ENCODE measurements at places on chromosomes 2 and 18.

GRCh38 chr2:65654496-65654895 lies 222.1 kb upstream of the SPRED2 start:
- no peak for DNase-seq

- DNase-seq = peak; percentile 92
Observed at GRCh38 chr2:74421221-74421870, at the start of the genes C2orf81 and WDR54. Gene C2orf81 (minus strand): TSS chr2:74421619. CDS start chr2:74421560, 59 bp downstream. Gene WDR54 (plus strand): TSS chr2:74421730. CDS start chr2:74422154, 424 bp downstream.

DNA sequence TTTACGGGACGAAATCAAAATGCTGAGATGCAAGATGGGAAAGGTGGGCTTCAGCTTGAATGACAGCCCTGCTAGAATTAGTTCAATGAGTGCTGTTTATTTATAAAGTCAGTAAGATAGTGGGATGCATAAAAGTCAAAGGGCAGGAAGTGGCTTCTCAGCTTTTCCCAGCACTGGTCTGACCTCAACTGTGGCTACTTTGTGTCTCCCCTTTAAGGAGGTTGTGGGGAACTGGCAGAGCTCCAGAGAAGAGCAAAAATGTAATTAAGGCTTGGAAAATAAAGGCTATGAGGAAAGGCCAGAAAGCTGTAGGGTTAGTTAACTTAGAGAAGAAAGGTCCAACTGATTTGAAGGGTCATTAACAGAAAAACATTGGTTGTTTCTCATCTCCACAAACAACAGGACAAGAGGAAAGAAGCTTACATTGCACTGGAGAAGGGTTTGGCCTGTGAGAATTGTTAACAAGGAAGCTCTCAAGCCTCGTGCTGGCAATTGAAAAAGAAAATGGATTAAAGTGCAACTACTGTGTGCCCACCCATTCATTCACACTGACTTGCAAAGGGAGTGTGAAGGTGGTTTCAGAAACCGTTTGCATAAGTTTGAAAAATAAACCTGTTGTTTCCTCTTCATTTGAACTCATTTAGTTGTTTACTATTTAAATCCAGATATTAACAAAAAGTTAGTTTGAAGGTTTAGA lies 68.8 kb upstream of the CD28 start:
- no peak for DNase-seq

GRCh38 chr18:50870138-50870845 lies 8.6 kb upstream of the ME2 start:
- no peak for DNase-seq

GRCh38 chr2:127080938-127081755 lies 25.8 kb downstream of the BIN1 start:
- no peak for DNase-seq

DNA sequence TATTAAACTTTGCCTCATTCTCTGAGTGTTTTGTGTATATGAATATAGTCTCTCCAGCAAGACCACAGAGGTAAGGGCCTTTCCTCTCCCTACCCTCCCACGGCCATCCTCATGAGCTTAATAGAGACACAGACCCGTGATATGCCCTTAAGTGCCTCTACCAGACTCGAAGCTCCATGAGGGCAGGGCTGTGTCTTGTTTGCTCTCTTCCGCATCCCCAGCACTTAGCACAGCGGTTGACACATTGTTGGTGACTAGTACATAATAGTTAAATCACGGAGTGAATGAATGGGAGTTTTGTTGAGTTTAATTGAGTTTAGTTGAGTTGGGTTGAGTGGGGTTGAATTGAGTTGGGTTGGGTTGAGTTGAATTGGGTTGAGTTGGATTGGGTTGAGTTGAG lies 122.3 kb downstream of the ZFP36L2 start:
- DNase-seq = no peak

DNA sequence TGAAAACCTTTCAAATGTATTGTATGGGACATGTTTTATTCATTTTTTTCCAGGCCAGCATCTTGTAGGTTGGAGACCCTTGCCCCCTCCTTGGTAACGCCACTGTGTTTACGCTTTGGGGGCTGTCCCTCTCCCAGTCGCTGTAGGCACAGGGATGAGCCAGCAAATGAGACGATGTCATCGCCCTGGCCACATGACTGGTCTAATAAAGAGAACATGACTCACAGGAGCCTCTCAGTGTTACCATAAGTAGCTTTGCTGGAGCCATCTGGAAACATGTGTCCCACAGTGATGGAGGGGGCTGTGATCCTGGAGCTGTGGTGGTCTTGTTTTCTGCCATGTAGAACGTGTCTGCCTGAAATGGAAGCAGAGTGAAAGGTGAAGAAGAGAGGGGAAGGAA lies 78.9 kb downstream of the CD8B2 start:
- DNase-seq = no peak

DNA sequence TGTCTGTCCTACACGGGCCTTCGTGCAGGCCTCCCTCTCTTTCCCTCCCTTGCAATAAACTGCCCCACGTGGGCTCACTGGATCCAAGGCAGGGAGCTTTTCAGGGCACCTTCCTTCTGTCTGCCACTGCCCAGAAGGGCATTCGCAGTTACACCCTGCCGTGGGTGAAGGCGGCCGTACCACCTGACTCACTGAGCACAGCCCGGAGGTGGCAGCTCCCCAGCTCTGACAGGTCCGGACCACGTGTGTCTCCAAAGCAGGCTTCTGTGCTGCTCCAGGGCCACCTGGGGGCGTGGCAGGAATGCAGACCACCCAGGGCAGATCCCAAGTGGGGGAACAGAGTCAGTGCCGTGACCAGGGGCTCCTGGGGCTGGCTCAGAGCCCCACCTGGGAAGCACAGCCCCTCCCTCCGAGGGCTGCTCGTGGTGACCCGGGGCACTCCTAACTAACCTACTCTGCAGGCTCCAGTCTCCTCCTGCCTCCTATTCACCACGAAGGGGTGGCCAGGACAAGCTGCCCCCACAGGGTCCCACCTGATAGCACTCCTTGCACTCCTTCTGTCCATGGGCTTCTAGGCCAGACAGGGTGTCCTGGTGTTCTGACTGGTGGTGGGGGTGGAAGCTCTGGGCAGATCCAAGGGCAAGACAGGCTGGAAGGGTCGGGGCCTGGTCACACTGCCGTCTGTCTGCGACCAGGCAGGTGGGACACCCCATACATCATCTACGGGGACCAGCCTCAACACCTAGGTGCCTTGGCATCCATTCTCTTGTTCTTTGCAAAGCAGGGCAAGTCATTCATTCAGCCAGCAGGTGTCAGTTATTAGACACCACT lies 9.7 kb downstream of the SNED1 start:
- DNase-seq = no peak

DNA sequence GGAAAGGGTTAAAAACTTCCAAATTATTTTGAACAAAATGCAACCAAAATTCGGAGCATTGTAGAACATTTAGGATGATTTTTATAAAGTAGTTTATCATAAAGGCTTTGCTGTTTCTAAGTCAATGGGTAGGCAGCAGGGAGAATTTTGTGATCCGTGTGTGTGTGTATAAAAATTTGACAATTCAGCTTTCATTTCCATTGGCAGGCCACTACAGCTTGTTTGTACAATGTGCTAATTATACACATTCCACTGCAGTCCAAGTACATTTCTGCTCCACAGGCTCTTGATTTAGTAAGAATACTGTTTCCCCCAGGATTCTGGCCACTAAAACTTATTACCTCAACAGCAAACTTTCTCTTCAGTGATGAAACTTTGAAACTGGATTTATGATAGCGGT lies 71.8 kb upstream of the LTBP1 start:
- DNase-seq = no peak

DNA sequence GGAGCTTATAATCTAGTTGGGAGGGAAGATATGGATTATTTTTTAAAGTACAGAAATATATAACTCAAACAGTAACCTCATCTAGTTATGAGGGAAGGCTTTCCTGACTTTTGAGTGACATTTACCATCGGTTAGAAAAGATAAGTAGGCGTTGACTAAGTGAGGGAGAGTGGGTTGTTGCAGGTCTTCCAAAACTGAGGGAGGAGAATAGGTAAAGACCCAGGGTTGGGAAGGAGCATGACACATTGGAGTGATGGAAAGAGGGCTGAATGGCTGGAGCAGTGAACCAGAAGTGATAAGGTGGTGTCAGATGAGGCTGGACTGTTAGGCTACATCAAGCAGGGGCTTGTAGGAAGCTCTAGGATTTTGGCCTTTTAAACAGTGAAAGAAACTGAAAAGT lies 10.6 kb upstream of the NUP35 start:
- no peak for DNase-seq

DNA sequence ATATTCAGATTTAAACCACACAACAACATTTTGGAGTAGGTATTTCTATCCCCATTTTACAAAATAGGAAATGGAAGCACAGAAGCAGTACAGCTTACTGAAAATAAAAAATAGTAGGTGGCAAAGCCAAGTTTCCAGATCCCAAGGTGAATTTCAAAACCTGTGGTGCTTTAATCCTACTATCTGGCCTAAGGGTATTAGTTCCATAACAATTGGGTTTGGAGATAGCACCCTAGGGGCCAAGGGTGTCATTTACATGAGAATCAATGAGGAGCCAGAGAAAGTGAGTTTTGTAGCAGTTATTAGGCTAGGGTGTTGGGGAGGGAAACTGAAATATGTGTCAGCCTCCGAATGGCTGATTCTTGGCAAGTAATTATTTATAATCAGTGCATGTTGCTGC lies 24.9 kb downstream of the OSBPL6 start:
- DNase-seq = no peak

DNA sequence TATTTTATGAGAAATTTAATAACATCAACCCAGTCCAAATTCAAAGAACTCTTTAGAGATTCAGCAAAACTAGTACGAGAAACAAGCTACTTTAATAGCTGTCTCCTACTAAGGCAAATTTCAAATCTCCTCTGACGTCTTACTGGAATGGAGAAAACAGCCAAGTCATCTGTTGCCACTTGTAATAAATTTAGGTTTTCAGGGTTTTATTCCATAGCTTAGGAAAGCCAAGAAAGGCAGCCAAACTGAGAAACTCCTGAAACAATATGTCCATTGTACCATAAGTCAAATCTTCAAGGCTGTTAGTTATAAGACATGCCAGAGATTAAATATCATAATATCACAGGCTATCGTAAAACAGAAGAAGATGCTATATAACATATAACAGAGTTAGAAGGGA lies 524.6 kb upstream of the SETBP1 start:
- no peak for DNase-seq

- no peak for DNase-seq
Observed at GRCh38 chr2:1193801-1194200, 219.5 kb upstream of the TPO start.

DNA sequence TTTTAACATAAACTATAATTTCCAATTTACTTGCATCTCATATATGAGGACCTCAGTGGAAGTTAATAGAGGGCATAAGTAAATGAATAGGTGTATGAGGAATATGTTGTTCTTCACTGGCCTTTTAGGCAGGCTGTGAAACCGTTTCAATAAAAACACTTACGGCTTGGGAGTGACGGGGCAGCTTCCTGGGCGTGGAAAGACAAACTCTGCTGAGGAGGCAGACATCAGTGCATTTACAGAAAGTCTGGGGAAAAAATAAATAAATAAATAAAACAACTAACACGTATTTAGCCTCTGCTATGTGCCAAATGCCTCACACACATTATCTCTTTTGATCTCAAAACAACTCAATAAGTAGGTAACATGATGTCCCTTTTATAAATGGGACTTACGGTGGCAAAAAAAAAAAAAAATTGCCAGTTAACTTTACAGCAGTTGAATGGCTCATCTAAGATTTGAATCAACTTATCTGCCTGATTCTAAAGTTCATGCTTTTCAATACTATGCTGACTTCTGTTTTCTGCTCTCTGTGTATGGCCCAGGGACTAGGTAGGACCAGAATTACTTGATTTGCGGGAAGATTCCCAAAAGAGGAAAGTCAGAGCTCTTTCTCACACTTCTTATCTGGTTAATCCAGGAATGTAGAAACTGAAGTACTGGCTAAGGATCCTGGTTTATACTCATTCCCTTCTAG lies 77.5 kb upstream of the LRATD1 start:
- no peak for DNase-seq

GRCh38 chr18:40159141-40160017 lies 1795.7 kb upstream of the PIK3C3 start:
- DNase-seq = peak; percentile 1

All from HuH-7 (cell line).